Activated naive CD4-positive, alpha-beta T cell treated with Interleukin-2 at 50 U/mL for 16 hours (primary cell): ENCODE measurements at places on chromosomes 2 and 18.

- no peak for DNase-seq
Measured at GRCh38 chr18:79496978-79497637, 101.4 kb downstream of the NFATC1 start.

DNA sequence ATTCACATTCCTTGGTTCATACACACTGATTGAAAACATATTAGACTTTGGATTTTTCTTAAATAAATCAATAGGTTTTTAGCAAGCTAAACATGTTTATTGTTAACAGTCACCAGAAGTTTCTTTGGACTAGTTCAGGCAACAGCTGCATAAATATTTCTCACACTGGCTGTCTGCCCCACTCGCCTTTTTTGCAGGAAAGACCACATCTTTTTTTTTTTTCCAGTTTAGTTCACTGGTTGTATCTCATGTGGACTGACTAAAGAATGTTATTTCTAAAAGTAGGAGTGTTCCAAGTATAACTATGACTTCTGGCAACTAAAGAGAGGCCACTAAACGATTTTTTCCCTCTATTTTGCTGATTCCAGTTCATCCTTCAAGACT lies 31.1 kb downstream of the SLC40A1 start:
- no peak for DNase-seq

DNA sequence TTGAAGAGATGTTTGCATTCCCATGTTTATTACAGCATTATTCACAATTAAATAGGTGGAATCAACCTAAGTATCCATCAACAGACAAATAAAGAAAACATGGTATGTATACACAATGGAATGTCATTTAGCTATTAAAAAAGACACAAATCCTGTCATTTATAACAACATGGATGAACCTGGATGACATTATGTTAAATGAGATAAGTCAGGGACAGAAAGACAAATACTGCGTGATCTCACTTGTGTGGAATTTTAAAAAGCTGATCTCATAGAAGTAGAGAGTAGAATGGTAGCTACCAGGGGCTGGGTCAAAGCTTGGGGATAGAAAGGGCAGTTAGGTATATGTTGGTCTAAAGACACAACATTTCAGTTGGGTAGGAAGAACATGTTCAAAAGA lies 376.3 kb downstream of the EPHA4 start:
- no peak for DNase-seq

DNA sequence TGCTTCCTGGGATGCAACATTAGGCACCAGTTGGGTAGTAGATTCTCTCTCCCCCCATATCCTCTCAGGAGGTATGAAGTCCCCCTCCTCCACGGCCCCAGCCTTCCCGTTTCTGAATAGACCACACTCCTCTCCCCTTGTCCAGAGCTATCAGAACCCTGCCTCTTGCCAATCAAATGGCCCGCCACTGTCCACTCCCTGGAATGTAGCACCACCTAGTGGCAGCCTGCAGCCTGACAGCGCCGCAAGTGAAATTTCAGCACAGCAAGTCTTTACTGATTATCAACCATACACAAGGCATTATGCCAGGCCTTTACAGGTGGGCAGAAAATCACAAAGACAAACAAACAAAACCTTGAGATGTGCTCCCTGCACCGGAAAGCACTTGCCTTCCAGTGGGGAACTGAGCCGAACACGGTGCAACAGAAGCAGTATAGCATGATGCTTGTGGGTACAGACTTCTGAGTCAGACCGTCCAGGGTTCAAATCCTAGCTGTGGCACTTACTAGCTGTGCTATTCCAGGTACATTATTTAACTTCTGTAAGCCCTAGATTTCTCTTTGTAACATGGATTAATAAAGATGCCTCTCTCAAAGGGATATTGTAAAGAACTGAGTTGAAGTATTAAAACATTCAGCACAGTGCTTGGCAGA lies 174.0 kb downstream of the SMAD2 start:
- peak; percentile 60 for DNase-seq

- DNase-seq = no peak
Measured at GRCh38 chr2:187991389-187991788, 300.3 kb upstream of the GULP1 start.

DNA sequence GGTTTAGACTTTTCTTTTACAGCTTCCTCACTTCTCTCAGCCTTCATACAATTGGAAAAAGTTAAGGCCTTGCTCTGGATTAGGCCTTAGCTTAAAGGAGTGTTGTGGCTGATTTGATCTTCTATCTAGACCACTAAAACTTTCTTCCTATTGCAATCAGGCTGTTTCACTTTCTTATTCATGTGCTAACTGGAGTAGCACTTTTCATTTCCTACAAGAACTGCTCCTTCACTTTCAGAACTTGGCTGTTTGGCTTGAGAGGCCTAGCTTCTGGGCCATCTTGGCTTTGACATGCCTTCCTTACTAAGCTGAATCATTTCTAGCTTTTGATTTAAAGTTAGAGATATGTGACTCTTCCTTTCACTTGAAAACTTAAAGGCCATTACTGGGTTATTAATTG lies 114.3 kb downstream of the ARHGEF4 start:
- DNase-seq = no peak

- no peak for DNase-seq
Measured at GRCh38 chr2:171225302-171225980, 64.7 kb upstream of the TLK1 start.

- DNase-seq = peak; percentile 43
Measured at GRCh38 chr2:206981739-206982340, 42.5 kb downstream of the CPO start.

GRCh38 chr18:36295214-36295613 lies 2.3 kb upstream of the FHOD3 start:
- DNase-seq = no peak

- DNase-seq = no peak
Measured at GRCh38 chr2:115739574-115739973, 1297.1 kb downstream of the DPP10 start.

DNA sequence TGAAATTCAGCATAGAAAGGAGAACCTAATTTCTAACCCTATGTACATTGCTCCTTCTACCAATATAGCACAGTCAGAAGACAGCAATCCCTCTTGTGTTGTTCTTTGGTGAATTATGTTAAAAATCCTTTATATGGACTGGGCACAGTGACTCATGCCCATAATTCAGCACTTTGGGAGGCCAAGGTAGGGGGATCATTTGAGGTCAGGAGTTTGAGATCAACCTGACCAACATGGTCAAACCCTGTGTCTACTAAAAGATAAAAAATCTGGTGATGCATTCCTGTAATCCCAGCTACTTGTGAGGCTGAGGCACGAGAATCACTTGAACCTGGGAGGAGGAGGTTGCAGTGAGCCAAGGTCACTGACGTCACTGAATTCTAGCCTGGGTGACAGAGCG lies 195.6 kb downstream of the TMX3 start:
- DNase-seq = no peak

- DNase-seq = no peak
Measured at GRCh38 chr2:74824679-74825078, 9.2 kb upstream of the HK2 start.

- no peak for DNase-seq
Measured at GRCh38 chr2:213065583-213066442, 85.6 kb downstream of the IKZF2 start.

DNA sequence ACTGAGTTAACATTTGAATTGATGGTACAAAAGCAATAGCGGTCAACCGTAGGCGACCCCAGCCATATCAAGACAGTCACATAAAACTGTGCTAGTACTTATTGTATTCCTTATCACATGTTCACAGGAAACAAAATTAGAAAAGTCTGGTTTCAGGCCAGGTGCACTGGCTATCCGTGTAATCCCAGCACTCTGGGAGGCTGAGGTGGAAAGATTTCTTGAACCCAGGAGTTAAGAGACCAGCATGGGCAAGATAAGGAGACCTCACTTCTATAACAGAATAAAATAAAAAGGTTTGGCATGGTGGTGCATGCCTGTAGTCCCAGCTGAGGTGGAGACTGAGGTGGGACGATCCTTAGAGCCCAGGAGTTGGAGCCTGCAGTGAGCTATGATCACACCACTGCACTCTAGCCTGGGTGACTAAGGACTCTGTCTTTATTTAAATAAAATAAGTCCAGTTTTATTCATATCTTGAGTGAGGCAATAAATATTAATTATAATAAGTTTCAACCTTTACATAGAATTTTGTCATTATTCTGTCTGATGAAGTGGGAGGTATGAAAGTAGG lies 84.1 kb upstream of the RGPD4 start:
- no peak for DNase-seq

GRCh38 chr2:64485961-64486360 lies 32.0 kb downstream of the LGALSL start:
- DNase-seq = no peak

GRCh38 chr2:197059477-197059876 lies 133.0 kb upstream of the PGAP1 start:
- DNase-seq = no peak

GRCh38 chr2:70903171-70903570 lies 32.5 kb upstream of the ATP6V1B1 start:
- no peak for DNase-seq

DNA sequence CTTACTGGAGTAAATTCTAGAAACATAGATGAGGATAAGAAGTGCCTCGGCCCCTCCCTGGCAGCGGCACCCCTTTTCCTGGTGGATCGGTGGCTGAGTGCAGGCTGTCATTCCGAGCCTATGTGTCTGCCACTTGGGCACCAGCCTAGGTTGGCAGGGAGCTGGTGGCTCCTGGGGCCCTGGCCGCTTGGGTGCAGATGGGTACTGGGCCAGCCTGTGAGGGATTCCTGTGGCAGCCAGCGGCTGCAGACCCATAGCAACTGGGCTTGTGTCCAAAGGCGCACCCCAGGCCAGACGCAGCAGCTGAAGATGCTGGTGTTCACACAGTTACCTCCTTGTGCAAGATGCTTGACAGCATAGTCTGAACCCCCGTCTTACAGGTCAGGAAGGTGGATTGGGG lies 2.8 kb downstream of the SNORC start:
- DNase-seq = no peak

- DNase-seq = no peak
Measured at GRCh38 chr2:181165199-181165868, 184.9 kb downstream of the UBE2E3 start.
